Glomerular endothelial cell (primary cell): ENCODE measurements at places on chromosomes 1 and 21. TPM values are rescaled to one million over a fixed set of nuclear protein-coding genes. Genes with fewer than 3 reads are reported as not detected.

DNA sequence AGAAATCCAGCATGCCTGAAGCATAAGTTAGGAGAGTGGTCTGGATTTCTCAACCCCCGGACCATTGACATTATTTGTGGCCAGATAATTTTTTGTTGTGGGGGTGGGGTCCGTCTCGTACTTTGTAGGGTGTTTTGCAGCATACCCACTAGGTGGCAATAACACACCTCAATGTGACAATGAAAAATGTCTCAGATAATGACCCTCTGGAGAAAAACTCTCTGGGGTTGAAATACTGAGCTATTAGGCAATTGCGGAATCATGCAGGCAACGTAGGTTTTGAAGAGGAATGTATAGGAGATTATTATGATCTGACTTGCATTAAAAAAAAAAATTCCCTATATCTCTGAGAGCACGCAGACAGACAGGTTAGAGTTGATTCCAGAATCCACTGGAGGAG, 25.3 kb upstream of the RRP15 start:
- no peak for DNase-seq

DNA sequence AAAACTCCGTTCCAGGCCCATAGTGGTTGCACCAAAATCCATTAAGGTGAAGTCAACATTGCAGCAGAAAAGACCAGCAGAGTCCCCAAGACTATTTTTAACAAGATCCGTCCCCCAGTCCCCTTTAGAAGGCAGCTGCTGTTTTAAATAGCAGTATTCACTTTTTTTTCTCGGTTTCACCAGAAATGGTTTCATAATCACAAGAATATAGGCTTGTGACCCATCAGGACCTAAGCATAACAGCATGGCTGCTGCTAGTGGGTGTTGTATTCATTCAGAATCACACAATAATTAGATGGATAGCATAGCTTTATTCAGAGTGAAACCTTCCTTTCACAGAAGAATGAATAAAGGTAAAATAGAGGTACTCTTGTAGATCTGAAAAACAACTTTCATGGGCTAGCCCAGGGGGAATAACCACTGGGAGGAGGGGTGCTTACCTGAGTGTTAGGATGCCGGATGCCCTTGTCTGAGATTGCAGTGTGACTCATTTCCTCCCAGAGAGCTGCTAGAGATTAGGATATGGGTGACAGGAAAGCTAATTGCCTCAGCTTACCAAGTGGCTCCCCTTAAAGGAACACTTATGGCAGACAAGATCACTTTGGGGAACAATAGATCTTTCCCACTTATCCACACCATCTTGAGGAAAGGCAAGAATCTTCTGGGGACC, 35.0 kb downstream of the ACKR1 start:
- DNase-seq: no peak

- DNase-seq: no peak
Observed at GRCh38 chr1:155012026-155012546, 9.5 kb downstream of the ZBTB7B start.

- no peak for DNase-seq
Observed at GRCh38 chr1:202811296-202812175, 782 bp downstream of the PCAT6 start.

The VHLL gene
- total RNA-seq: not detected in 2 replicates

The ZNF695 gene
- total RNA-seq: 0.87 and 2.3 TPM in 2 replicates

The IL6R gene
- total RNA-seq: 13.9 and 16.0 TPM in 2 replicates
